Activated T-cell treated with anti-CD3 and anti-CD28 coated beads, Interleukin-2, amount 50 U/mL, for 72 hours (primary cell): ENCODE measurements at places on chromosomes 6 and 20. TPM values are rescaled to one million over a fixed set of nuclear protein-coding genes. Genes with fewer than 3 reads are reported as not detected.

PI16 gene
- 4.2 TPM for total RNA-seq

GRCh38 chr20:39822667-39823066, 860.5 kb downstream of the DHX35 start:
- no peaks in the 10 kb centered on the region for H3K27me3 ChIP-seq
- H3K4me1 ChIP-seq: no peaks in the 10 kb centered on the region
- no peaks in the 10 kb centered on the region for H3K36me3 ChIP-seq

DNA sequence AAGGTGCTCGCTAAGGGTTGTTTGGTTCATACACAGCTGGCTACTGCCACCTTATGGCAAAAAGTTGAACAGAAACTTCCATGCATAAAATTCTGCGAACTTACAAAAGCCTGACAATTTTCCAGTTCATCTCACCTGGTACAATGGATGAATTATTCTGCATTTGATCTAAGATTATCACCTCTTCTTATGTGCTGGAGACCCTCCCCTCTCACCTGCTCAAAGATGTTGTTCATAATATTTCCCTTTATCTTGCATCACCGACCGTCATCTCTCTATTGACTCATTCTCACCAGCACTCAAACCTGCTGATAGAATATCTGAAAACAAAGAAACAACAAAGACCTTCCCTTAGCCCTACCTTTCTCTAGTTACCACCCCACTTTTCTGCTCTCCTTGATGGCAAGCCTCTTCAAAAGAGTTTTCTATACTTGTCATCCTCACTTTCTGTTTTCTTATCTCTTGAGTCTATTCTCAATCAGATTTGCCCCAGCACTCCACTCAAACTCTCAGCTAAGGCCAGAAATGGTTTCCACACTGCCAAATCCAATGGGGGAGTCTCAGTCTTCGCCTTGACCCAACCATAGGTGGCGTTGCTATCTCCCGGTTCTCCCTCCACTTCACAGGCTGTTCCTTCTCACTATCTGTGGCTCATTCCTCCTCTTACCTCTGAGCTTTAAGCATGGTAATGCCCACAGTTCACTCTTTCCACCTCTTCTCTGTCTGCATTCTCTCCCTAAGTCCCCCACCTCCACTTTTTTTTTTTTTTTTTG, 25.8 kb downstream of the SNRNP48 start:
- peaks cover 11% of the 10 kb centered on the region for H3K27me3 ChIP-seq
- H3K4me1 ChIP-seq: peaks cover 23% of the 10 kb centered on the region
- H3K36me3 ChIP-seq: no peaks in the 10 kb centered on the region
- no peak overlapping the region for H3K27ac ChIP-seq
- peak; percentile 13 for DNase-seq
- H3K4me3 ChIP-seq: peak overlapping the region; percentile 29

DNA sequence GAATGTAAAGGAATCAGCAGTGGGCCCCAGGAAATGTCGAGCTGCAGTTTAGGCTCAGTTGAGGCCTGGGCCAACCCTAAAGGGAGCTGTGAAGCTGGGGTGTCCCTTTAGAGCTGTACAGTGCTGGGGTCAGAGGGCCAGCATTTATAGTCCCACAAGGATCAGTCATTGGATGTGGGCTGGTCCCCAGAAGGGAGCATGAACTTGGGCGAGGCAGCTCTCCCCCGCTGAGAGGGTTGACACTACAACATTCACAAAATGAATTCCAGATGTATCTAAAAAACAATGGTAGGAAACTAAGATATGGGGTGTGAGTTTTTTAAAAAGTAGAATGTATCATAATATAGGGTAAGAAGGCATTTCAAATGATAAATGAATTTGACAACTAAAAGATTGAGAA, 29.7 kb upstream of the TMX4 start:
- DNase-seq: no peak
- peaks cover 7% of the 10 kb centered on the region for H3K4me1 ChIP-seq
- H3K27ac ChIP-seq: no peak overlapping the region
- peaks cover 7% of the 10 kb centered on the region for H3K27me3 ChIP-seq
- no peaks in the 10 kb centered on the region for H3K36me3 ChIP-seq
- no peak overlapping the region for H3K4me3 ChIP-seq

GRCh38 chr20:2289475-2289874, 6.3 kb upstream of the TGM3 start:
- no peaks in the 10 kb centered on the region for H3K4me1 ChIP-seq
- DNase-seq: no peak
- H3K36me3 ChIP-seq: no peaks in the 10 kb centered on the region
- no peak overlapping the region for H3K4me3 ChIP-seq
- H3K27ac ChIP-seq: no peak overlapping the region

TMEM74B gene
- 1.5 TPM for total RNA-seq
